ENCODE measurements at places on chromosomes 3 and 15.

DNA sequence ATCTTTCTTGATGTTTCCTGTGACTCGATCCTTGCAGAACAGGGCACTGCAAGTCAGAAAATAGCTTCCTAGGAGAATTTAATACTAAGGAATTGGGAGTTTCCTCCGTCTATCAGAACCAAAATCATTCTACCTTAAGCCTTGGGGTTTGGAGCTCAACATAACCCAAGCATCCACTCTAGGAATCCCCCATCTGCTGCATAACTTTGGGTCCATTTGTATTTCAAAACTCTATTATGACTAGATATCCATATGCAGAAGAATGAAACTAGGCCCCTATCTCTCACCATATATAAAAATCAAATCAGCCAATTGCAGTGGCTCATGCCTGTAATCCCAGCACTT, 61.7 kb upstream of the AKAP13 start:
- no peak for DNase-seq

GRCh38 chr3:55489798-55490132, 2.7 kb upstream of the WNT5A start:
- no peak for DNase-seq

GRCh38 chr15:91231703-91232102, 131.6 kb downstream of the SV2B start:
- no peak for DNase-seq

DNA sequence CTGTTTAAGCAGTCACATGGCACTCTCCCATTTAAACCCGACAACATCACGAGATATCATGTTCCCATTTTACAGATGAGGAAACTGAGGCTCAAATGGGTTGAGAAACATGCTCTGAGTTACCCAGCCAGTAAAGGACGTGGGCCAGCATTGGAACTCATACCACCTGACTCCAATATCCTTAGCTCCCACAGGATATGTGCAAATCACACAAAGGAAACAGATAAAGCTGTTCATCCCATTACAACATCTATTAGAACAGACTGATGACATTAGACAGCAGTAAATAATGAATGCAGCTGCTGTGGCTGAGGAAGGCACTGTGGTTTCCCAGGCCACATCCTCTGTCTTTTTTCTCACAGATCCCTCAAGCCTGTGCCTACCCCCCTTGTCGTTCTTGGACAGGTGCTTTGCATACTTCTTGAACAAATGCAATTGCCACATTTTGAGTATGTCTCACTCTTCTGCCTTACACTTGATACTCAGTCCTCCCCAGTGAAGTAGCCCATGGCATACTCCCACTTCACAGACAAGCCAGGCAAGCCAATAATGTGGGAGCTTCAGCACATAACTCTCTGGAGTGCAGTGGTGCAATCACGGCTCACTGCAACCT, 17.7 kb downstream of the FRMD4B start:
- DNase-seq, result no peak

DNA sequence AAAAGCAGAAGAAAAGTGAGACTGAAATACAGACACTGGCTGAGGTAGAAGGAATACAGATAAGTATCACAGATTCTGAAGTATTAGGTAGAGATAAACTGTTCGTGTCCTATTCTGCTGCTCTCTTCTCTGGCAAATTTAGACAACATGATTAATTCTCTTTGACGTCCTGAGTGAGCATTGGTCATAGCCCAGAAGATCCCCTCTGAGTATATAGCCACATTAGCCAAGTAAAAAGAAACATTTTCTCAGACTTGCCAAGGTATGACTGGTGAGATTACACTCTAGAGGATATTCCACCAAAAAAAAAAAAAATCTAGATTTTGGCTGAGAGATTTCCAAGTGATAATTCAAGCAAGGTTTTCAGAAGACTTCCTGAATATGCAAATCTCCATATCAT, 111.4 kb upstream of the ALCAM start:
- DNase-seq, result no peak

DNA sequence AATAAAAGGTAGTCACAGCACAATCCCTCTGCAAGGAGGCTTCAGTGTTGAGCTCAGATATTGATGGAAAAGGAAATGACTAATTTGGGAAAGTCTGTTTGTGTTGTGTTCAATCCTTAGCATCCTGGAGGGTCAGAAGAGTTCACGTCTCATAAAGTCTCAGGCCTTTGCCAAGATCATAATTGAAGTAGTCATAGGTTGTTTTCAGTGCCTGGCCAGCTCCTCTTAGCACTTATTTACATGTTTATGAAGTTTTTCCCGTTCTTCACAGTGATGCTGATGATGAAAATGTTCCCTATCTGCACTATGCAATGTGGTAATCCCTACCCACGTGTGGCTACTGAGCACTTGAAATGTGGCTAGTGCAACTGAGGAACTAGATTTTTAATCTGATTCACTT, 61.6 kb upstream of the TGFBR2 start:
- DNase-seq, result no peak

DNA sequence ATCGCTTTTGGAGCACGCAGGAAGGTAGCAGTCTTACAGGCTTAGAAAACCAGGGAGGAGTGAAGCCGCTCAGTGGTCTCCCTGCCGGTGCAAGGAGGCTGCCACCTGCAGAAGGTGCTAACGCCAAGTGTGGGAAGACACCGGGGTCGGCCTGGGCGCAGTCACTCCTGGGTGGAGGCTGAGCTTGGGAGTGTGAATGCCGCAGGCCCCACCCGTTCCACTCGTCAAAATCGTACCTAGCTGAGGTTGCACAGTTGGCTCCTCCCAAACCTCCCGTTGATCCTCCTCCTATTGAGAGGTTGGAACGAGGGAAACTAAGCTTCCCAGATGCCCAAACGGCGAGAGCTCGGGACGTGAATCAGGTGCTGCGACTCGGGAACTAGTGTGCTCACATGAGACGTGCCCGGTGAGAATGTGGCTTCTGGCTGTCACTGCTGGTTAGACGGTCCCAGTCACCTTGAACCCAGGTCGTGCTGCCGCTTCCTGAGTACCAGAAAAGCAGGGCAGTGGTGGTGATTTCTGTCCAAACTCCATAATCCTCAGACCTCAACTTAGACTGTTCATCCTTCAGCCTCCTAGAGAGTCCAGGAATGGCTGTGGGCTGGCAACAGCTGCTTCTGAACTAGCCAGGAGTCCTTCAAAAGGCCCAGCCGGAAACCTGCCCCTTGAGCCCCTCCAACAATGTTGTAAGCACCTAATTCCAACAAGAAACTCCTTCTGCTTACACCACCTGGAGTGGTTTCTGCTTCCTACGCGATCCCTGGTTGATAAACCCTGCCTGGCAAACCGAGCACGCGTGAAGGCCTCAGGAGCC, 156.0 kb downstream of the XXYLT1 start:
- DNase-seq, result no peak

- no peak for DNase-seq
These were observed 10.1 kb upstream of the FSTL1 start for GRCh38 chr3:120460862-120461261.

GRCh38 chr3:121152573-121152972, 244.6 kb downstream of the STXBP5L start:
- no peak for DNase-seq
